ENCODE measurements at places on chromosomes 1 and 21. TPM values are rescaled to one million over a fixed set of nuclear protein-coding genes. Genes with fewer than 3 reads are reported as not detected.
A peak's percentile ranks its signal among the peaks of the same experiment; 100 is the strongest.

The TLCD4 gene
- 8.3 TPM for total RNA-seq

The RAB25 gene
- 18.1 TPM for total RNA-seq

The GPR25 gene
- not detected for total RNA-seq

The CLK2 gene
- 49.9 TPM for total RNA-seq

- no peaks in the 10 kb centered on the region for H3K36me3 ChIP-seq
- H3K27ac ChIP-seq, result no peak overlapping the region
- peaks cover 16% of the 10 kb centered on the region for H3K27me3 ChIP-seq
- no peak overlapping the region for H3K4me3 ChIP-seq
These were observed 34.0 kb upstream of the CHIT1 start for GRCh38 chr1:203263496-203263895.

DNA sequence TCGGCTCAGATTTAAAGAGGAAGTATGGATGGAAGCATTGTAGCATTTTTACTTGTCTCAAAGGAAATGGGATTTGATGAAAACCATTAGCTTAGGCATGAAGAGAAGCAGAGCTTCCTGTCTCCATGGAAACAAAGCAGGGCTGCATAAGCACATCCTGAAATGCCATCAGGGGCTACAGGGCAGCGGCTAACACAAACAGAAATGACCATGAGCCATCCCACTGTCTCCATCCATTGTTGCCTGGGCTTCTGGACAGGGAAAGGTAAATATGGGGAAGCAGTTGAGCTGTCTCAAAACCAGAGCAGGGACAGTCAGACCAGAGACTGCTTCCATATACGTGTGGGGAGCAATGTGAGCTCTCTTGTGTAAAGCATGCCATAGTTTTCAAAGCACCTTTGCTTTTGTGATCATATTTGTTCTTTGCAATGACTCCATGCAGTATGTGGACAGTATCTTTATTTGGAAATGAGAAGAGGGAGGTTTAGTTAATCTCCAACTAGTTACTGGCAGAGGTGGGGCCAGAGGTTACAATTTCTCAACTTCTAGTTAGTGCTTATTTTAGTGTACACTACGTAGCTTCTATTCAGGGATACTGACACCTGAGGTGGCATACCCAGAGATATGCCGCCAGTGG is 176.1 kb downstream of the CACNA1E start:
- no peaks in the 10 kb centered on the region for H3K27me3 ChIP-seq
- H3K27ac ChIP-seq, result no peak overlapping the region
- no peaks in the 10 kb centered on the region for H3K36me3 ChIP-seq
- no peak for DNase-seq

GRCh38 chr21:43810505-43811261 is 21.3 kb downstream of the RRP1 start:
- peak; percentile 88 for DNase-seq
- no peak overlapping the region for H3K4me3 ChIP-seq
- H3K27ac ChIP-seq, result no peak overlapping the region
- H3K27me3 ChIP-seq, result no peaks in the 10 kb centered on the region
- H3K36me3 ChIP-seq, result no peaks in the 10 kb centered on the region

- H3K27ac ChIP-seq, result no peak overlapping the region
- DNase-seq, result no peak
- no peak overlapping the region for H3K4me3 ChIP-seq
- H3K4me1 ChIP-seq, result no peaks in the 10 kb centered on the region
These were observed 163.8 kb downstream of the SMYD3 start for GRCh38 chr1:246343251-246343650.

GRCh38 chr1:88394958-88395357 is 289.1 kb upstream of the PKN2 start:
- no peaks in the 10 kb centered on the region for H3K27me3 ChIP-seq
- H3K36me3 ChIP-seq, result no peaks in the 10 kb centered on the region
- no peak for DNase-seq
- H3K4me1 ChIP-seq, result no peaks in the 10 kb centered on the region
- H3K4me3 ChIP-seq, result no peak overlapping the region
- no peak overlapping the region for H3K27ac ChIP-seq
